ENCODE measurements at places on chromosomes 2 and 18. TPM values are rescaled to one million over a fixed set of nuclear protein-coding genes. Genes with fewer than 3 reads are reported as not detected.

DNA sequence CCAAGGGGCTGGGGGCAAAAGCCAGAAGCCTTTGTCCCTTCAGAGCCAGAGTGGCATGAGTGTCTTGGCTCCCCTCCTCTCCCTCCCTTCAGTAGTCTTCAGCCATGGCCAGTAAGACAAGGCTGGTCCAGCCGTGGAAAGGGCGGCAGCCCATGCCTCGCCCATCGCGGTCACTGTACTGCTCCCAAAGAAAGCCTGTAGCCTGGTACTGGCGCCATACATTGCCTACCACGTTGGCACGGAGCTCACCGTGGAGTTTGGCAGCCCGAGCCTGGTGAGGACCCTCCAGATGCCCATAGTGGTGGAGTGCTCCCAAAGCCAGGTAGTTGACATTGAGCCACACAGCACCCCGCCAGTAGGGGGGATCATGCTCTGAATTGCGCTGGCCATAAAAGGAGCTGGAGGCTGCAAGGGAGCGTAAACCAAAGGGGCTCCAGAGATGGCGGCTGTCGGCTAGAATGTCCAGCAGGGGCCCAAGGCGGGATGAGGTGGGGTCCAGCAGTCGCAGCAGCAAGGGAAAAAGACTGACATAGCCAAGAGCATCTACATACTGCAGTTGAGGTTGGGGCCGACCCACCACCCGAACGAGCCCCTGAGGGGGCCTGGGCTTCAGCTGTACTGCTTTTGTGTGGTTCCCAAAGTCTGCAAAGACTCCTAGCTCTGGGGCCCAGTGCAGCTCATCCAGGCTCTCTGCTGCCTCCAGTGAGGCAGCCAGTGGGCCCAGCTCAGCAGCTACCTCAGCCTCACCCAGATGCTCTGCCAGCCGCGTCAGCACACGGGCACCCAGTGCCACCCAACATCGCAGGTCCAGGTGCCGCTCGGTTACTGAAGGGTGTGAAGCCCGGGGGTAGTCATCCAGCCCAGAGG lies 3.2 kb downstream of the WBP1 start:
- H3K4me3 ChIP-seq, result no peak overlapping the region
- H3K27me3 ChIP-seq, result no peaks in the 10 kb centered on the region
- peaks cover 27% of the 10 kb centered on the region for H3K36me3 ChIP-seq
- no peak overlapping the region for H3K27ac ChIP-seq

Gene TMEFF2
- not detected for total RNA-seq

Gene C2orf78
- not detected for total RNA-seq

DNA sequence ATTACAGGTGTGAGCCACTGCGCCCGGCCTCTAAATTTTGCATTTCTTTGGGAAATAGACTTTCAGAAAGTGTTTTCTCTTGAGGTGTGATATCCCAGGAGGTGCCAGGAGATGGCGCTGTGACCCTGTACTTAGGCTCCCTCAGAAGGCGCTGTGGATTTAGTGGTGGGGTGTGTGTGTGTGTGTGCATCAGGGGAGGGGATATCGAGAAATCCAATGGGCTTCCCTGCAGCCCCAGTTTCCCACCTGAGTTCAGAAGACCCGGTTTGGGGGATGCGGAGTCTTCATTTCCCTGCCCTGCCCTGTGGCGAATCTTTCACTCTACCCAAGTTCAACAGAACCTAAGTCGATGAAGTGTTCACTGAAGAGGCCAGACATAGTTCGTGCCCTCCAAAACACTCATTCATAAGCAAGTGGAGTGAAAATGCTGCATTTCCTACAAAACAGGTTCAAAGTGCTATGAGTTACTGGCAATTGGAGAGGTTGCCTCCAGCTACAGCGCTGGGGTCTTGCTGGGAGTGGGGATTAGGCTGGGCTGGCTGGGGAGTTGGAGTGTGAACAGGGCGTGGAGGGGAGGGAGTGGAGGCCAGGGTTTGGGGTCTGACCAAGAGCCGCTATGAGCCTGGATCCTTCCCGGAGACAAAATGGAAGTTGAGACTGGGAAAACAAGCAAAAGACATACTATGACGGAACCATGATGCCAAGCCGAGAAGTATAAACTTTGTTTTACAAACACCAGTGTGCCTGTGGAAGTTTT lies 6.5 kb upstream of the WNT6 start:
- H3K4me3 ChIP-seq, result no peak overlapping the region
- no peaks in the 10 kb centered on the region for H3K36me3 ChIP-seq
- peak; percentile 31 for DNase-seq
- peaks cover 7% of the 10 kb centered on the region for H3K4me1 ChIP-seq
- H3K27ac ChIP-seq, result no peak overlapping the region

- no peaks in the 10 kb centered on the region for H3K36me3 ChIP-seq
- H3K4me3 ChIP-seq, result no peak overlapping the region
- no peak overlapping the region for H3K27ac ChIP-seq
- no peaks in the 10 kb centered on the region for H3K4me1 ChIP-seq
Measured at GRCh38 chr2:166188084-166188483, 60.3 kb upstream of the SCN1A start.

Gene CROCC2
- total RNA-seq, result not detected

- no peak for DNase-seq
- no peak overlapping the region for H3K27ac ChIP-seq
- peaks cover 16% of the 10 kb centered on the region for H3K4me1 ChIP-seq
- H3K4me3 ChIP-seq, result no peak overlapping the region
- H3K36me3 ChIP-seq, result peaks cover 53% of the 10 kb centered on the region
Measured at GRCh38 chr18:20997371-20997770, 114.2 kb downstream of the ROCK1 start.

- H3K36me3 ChIP-seq, result no peaks in the 10 kb centered on the region
- H3K27ac ChIP-seq, result no peak overlapping the region
- H3K4me3 ChIP-seq, result no peak overlapping the region
Measured at GRCh38 chr2:234136461-234136860, 86.0 kb downstream of the SPP2 start.

Gene SIX3
- 0.25 TPM for total RNA-seq

- peaks cover 3% of the 10 kb centered on the region for H3K36me3 ChIP-seq
- H3K27ac ChIP-seq, result no peak overlapping the region
- no peak for DNase-seq
- H3K27me3 ChIP-seq, result no peaks in the 10 kb centered on the region
- peaks cover 21% of the 10 kb centered on the region for H3K4me1 ChIP-seq
Measured at GRCh38 chr2:168478206-168478605, 22.1 kb downstream of the CERS6 start.

GRCh38 chr18:31206787-31207381 lies 44.2 kb upstream of the DSC1 start:
- H3K27ac ChIP-seq, result no peak overlapping the region
- no peak for DNase-seq
- no peak overlapping the region for H3K4me3 ChIP-seq
- no peaks in the 10 kb centered on the region for H3K4me1 ChIP-seq
- H3K36me3 ChIP-seq, result no peaks in the 10 kb centered on the region

- peak; percentile 30 for DNase-seq
- no peaks in the 10 kb centered on the region for H3K36me3 ChIP-seq
- H3K27me3 ChIP-seq, result no peaks in the 10 kb centered on the region
- H3K4me1 ChIP-seq, result peaks cover 7% of the 10 kb centered on the region
- H3K27ac ChIP-seq, result no peak overlapping the region
Measured at GRCh38 chr2:45935791-45936622, 284.5 kb downstream of the PRKCE start.

DNA sequence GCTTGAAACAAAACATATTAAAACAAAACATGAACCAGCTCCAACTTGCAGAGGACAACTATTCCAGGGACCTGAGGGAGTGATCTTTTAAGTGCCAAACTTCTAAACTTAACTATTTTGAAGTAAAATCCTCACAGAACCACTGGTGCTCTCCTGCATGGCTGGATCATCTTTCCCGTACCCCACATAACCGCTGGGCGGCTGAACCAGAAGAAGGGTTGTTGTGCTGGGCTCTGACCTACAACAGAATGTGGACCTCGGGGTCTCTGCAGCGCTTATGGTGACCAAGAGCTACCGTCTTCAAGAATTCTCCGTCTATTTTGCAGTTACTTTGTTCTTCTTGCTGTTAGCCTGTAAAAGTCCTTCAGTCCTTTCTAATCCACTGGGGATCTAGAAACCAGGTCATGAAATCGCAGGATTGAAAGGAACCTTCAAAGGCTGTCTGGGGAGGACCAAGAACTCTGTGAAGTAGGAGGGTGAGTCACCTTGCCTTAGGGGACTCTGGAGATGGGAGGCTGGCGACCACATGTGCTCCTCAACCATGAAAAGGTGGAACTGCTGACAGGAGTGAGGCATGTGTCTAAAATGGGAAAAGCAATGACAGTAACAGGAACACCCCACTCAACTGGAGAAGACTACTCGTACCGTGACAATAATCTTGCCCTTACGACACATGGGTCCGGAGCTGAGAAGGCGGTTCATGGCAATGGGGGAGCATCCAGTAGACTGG lies 46.6 kb downstream of the HDLBP start:
- no peaks in the 10 kb centered on the region for H3K27me3 ChIP-seq
- peaks cover 38% of the 10 kb centered on the region for H3K4me1 ChIP-seq
- peak overlapping the region; percentile 2 for H3K27ac ChIP-seq
- peak overlapping the region; percentile 11 for H3K4me3 ChIP-seq
- H3K36me3 ChIP-seq, result peaks cover 47% of the 10 kb centered on the region

DNA sequence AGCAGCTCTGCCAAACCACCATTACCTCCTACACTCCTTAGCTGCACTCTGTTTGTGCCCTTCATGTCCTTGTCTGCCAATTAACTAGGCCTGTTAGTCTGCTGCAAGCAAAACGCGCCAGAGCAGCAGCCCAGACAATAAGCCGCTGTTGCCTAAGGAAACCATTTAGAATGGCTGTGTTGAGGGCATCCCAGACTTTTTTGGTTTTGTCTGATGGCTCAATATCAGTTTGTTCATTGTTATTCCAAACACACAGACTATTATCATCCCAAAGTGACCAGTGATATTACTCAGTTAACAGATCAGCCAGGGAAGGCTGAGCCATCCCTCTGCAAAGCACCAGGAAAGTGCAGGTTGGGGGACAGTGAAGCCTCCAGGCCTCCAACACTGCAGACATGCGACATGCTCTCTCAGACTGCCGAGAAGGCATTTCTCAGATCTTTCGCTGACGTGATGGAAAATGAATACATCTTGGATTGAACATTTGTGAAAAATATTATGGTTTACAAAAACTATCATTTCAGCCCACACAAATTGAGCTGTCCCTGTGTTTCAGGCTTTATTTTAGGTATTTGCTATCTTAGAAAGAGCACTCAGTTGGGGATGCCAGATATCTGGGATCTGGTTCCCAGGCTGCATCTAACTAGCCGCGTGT lies 182.0 kb upstream of the HNRNPA3 start:
- peaks cover 24% of the 10 kb centered on the region for H3K27me3 ChIP-seq
- DNase-seq, result no peak
- no peaks in the 10 kb centered on the region for H3K36me3 ChIP-seq
- no peaks in the 10 kb centered on the region for H3K4me1 ChIP-seq

GRCh38 chr2:168500516-168500915 lies 44.4 kb downstream of the CERS6 start:
- H3K36me3 ChIP-seq, result peaks cover 60% of the 10 kb centered on the region
- no peak overlapping the region for H3K4me3 ChIP-seq
- no peaks in the 10 kb centered on the region for H3K27me3 ChIP-seq
- DNase-seq, result no peak
- H3K4me1 ChIP-seq, result peaks cover 25% of the 10 kb centered on the region
- H3K27ac ChIP-seq, result no peak overlapping the region

- DNase-seq, result peak; percentile 24
- no peaks in the 10 kb centered on the region for H3K36me3 ChIP-seq
- no peak overlapping the region for H3K4me3 ChIP-seq
- no peak overlapping the region for H3K27ac ChIP-seq
- H3K4me1 ChIP-seq, result no peaks in the 10 kb centered on the region
Measured at GRCh38 chr2:205776139-205776538, 93.8 kb downstream of the NRP2 start.

Gene ASPRV1
- total RNA-seq, result 1.0 TPM

GRCh38 chr2:86015006-86015405 lies 90.7 kb downstream of the POLR1A start:
- H3K27me3 ChIP-seq, result no peaks in the 10 kb centered on the region
- no peak overlapping the region for H3K4me3 ChIP-seq
- H3K4me1 ChIP-seq, result peaks cover 14% of the 10 kb centered on the region

Gene OBSL1
- total RNA-seq, result 0.37 TPM

Gene INHBB
- not detected for total RNA-seq

- DNase-seq, result no peak
- peaks cover 32% of the 10 kb centered on the region for H3K4me1 ChIP-seq
- H3K36me3 ChIP-seq, result peaks cover 12% of the 10 kb centered on the region
Measured at GRCh38 chr2:216635701-216636550, 2.7 kb downstream of the IGFBP2 start.

DNA sequence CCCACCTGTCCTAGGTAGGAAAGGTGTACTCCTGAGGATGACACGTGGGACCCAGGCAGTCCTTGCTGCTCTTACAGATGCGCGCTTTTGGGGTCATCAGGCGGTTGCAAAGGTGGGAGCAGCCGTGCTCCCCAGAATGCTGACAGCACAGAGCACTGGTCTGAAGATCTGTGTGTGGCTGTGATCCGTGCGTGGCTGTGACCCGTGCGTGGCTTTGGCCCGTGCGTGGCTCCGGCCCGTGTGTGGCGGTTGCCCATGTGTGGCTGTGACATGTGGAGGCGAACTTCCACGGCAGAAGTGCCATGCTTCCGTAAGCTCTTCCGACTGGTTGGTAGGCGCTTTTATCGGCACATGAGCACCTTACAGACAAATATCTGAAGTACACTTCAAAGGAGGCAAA lies 270.0 kb downstream of the AGAP1 start:
- H3K4me1 ChIP-seq, result no peaks in the 10 kb centered on the region
- no peak for DNase-seq

- peaks cover 22% of the 10 kb centered on the region for H3K4me1 ChIP-seq
- no peak for DNase-seq
- no peaks in the 10 kb centered on the region for H3K36me3 ChIP-seq
- H3K4me3 ChIP-seq, result no peak overlapping the region
- peaks cover 2% of the 10 kb centered on the region for H3K27me3 ChIP-seq
Measured at GRCh38 chr2:234139755-234140154, 89.3 kb downstream of the SPP2 start.

GRCh38 chr18:2121224-2121623 lies 450.1 kb downstream of the METTL4 start:
- no peak overlapping the region for H3K4me3 ChIP-seq
- no peak for DNase-seq
- no peaks in the 10 kb centered on the region for H3K4me1 ChIP-seq
- no peaks in the 10 kb centered on the region for H3K36me3 ChIP-seq
- H3K27me3 ChIP-seq, result peaks cover 4% of the 10 kb centered on the region
- H3K27ac ChIP-seq, result no peak overlapping the region

DNA sequence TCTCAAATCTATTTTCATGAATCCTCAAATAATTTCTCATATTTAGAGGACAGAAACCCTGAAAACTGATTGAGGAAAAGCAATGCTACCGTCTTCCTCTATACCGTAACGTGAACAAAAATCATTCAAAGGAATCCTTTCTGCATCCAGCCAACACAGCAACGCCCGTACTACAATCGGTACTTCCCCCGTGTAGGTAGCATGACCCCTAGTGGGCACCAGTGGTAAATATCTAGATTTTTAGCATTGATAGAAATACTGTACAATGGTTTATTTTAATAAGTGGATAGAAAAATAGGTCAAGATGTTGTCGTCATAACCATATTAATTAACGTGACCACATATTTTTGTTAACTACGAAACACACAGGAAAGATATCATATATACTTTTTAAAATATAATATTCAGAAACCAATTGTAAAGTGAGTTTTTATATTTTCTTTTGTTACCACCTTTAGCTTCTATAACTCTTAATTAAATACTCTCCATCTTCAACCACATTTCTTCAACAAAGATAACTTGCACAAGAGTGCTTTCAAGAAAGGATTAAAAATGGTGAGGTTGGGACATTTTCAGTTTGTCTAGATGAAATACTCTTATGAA lies 194.1 kb downstream of the SS18 start:
- H3K27me3 ChIP-seq, result peaks cover 8% of the 10 kb centered on the region
- no peak overlapping the region for H3K4me3 ChIP-seq
